Stimulated activated CD4-positive, alpha-beta T cell treated with anti-CD3 and anti-CD28 coated beads, Interleukin-1b, Interleukin-23, amount 100 ng/mL, for 24 hours (primary cell): ENCODE measurements at places on chromosomes 7 and 10.

DNA sequence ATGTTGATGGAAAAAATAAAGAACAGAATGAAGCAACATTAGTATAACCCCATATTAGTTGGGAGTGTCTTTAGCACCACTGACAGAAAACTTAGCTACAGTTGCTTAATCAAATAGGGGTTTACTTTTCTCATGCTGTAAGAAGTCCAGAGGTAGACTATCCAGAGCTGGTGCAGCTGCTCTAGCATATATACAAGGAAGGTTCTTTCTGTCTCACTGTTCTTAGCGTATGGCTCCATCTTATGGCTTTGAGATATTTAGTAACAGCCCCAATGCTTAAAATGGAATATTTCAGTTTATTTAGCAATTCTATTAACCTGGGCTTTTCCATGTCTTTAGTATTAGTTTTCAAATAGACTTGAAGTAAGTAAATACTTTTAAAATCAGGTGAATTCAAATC lies 15.2 kb upstream of the WNT2 start:
- no peak for DNase-seq

GRCh38 chr10:84172467-84173356 lies 889 bp upstream of the GPR15LG start:
- DNase-seq, result no peak

DNA sequence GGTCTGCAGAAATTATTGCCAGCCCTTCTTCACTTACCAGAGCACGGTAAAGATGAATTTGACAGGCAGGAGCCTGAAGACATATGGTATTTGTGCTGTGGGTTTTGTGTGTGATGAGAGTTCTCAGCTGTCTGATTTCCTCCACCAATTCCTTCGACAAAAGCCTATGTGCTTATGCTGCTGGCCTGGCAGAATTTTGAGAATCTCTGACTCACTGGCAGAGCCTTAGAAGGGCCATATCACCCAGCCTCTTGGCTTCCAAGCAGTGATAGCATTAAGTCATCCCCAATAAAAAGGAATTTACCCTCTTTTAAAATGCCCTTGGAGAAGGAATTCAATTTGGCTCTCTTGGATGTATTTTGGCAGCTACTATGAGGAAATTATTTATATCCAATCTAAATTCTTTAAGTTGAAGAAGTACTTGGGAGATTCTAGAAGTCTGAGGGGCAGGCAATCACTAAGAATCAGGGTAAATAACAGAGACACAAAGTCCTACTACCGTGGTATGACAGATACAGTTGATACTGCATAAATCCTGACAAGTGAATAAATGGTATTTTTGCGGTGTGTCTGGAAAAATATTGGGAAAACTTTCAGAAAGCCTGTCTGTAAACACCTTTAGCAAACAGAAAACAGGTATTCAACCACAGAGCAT lies 68.6 kb upstream of the EFCAB10 start:
- DNase-seq, result no peak

DNA sequence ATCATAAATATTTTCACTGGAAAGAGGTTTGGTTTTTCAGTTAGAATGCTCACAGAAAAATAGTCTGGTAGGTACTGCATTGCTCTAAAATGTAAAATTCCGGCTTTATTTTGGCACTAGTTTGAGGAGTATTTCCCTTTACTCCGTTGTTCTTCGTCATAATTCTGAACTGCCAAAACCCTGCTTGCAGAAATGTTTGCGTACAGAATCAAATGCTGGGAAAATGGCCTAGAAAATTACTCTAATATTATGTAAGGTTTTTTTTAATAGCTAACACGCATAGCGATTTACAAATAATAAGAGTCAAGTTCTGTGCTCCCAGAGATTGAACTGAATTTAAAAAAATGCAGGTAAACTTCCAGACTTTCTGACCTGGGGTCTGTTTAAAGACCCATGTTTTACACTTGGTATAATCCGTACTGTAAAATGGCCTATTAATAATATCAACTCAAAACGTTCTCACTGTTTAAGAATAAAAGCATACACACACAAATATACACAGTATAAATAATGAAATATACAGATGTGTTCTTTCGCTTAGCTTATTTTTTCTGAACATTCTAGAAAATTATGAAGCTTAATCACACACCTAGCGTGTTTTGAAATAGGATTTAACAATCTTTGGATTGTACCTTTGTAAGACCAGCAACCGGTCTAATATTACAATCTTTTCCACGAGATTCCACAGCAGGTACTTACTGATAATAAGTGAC lies 23.5 kb upstream of the ANLN start:
- no peak for DNase-seq

DNA sequence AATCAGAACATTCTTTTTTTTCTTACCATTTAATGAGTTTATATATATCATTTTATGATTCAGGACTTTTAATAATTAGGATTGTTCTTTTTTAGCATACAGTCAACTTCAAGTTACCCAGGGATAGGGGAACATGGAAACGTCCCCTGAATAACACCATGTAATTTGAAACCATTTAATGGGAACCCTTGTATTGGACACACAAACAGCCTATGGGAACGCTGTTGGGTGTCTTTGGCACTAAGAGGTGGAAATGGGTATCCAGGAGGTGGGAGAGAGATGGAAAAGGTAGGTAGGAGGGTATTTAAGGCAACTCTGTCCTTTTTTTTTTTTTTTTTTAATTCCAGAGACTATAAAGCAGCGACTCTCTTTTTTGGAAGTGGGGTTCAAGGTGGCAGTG lies 2.6 kb downstream of the LUC7L2 start:
- no peak for DNase-seq

DNA sequence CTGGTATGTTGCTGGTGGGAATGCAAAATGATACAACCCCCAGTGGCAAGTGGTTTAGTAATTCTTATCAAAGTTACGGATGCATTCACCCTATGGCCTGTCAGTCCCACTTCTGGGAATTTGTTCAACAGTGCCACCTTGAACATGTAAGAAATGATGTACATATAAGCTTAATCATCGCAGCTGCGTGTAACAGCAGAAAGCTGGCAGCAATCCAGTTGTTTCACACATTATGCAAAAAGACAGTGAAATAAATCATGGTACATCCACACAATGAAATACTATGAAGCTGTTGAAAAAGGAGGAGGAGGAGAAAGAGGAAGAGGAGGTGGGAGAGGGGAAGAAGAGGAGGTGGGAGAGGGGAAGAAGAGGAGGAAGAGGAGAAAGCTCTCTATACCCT lies 76.2 kb upstream of the MYL10 start:
- DNase-seq, result no peak

GRCh38 chr7:2522780-2523433 lies 3.3 kb downstream of the LFNG start:
- no peak for DNase-seq
